ENCODE measurements at places on chromosomes 6 and 20. TPM values are rescaled to one million over a fixed set of nuclear protein-coding genes. Genes with fewer than 3 reads are reported as not detected.

NCOA7 gene
- total RNA-seq: 39.2 TPM

LY6G6D gene
- total RNA-seq: not detected

SLC17A9 gene
- 28.1 TPM for total RNA-seq

EDN3 gene
- total RNA-seq: 63.1 TPM

STMND1 gene
- 0.92 TPM for total RNA-seq

OR5V1 gene
- not detected for total RNA-seq

BPIFB6 gene
- not detected for total RNA-seq

SNPH gene
- 2.4 TPM for total RNA-seq

TGM2 gene
- 33.9 TPM for total RNA-seq

MOCS1 gene
- 12.9 TPM for total RNA-seq

CTCFL gene
- not detected for total RNA-seq

PAK5 gene
- total RNA-seq: not detected

HDGFL1 gene
- total RNA-seq: not detected

TDRD6 gene
- total RNA-seq: 0.20 TPM

SCUBE3 gene
- 0.09 TPM for total RNA-seq

SRMS gene
- total RNA-seq: 2.4 TPM

OPN5 gene
- total RNA-seq: not detected

MOG gene
- not detected for total RNA-seq

SLC17A1 gene
- not detected for total RNA-seq

GNMT gene
- not detected for total RNA-seq

TINAG gene
- total RNA-seq: 41.6 TPM

CTAGE9 gene
- total RNA-seq: not detected

STXBP5 gene
- total RNA-seq: 58.0 TPM

TREM1 gene
- total RNA-seq: not detected

TSPYL1 gene
- 80.1 TPM for total RNA-seq

MAP1LC3A gene
- 47.7 TPM for total RNA-seq

COL19A1 gene
- total RNA-seq: not detected

PAQR8 gene
- total RNA-seq: 152 TPM

PTCRA gene
- total RNA-seq: not detected

ZC2HC1B gene
- total RNA-seq: not detected

BMP7 gene
- 0.78 TPM for total RNA-seq

OVOL2 gene
- 21.7 TPM for total RNA-seq

DACT2 gene
- total RNA-seq: 1.9 TPM

PNISR gene
- 72.9 TPM for total RNA-seq

TRIM40 gene
- 30.7 TPM for total RNA-seq

ELOVL2 gene
- 0.14 TPM for total RNA-seq

PCK1 gene
- 328 TPM for total RNA-seq

GINS1 gene
- total RNA-seq: 5.0 TPM

GTSF1L gene
- total RNA-seq: not detected

SEL1L2 gene
- not detected for total RNA-seq

GUCA1A gene
- total RNA-seq: not detected

C6orf89 gene
- total RNA-seq: 53.9 TPM

CCR6 gene
- 0.21 TPM for total RNA-seq

HLA-DRB1 gene
- total RNA-seq: 34.7 TPM

F13A1 gene
- total RNA-seq: 26.9 TPM

DNAJC5 gene
- total RNA-seq: 79.4 TPM

CLPSL2 gene
- total RNA-seq: not detected

FILIP1 gene
- 0.98 TPM for total RNA-seq

C2 gene
- total RNA-seq: 18.2 TPM

FLRT3 gene
- total RNA-seq: 1.3 TPM

TFAP2D gene
- total RNA-seq: not detected

PLCB4 gene
- 45.3 TPM for total RNA-seq

KHDRBS2 gene
- 1.4 TPM for total RNA-seq

All from left colon (tissue), 2 donors.